ENCODE measurements at places on chromosomes 1 and 21.

- DNase-seq = peak; percentile 63
Observed at GRCh38 chr1:181134543-181135436, 46.3 kb downstream of the IER5 start.

DNA sequence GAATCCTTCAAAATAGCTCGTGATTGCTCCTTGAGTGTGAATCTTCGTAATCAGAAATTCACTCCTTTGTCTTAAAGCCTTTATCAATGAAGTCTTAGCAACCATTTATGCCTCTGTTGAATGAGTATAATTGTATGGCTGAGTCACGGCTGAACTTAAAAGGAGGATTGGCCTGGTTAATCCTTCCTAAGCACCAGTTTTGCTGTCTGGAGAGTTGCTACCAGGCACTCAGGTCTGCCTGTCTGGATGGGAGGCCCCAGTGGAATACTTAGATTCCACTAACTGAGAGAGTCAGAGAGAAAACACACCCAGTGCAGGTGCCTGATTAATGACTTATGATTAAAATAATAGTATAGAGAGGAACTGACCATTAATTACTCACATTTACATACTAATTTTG, 7.6 kb upstream of the HHAT start:
- no peak for DNase-seq

GRCh38 chr1:52852854-52853253, 10.3 kb downstream of the ZYG11A start:
- no peak for DNase-seq

- peak; percentile 58 for DNase-seq
Observed at GRCh38 chr1:168469690-168470089, 74.1 kb downstream of the XCL2 start.

GRCh38 chr1:198498881-198499280, 41.6 kb downstream of the ATP6V1G3 start:
- no peak for DNase-seq

- DNase-seq = no peak
Observed at GRCh38 chr1:243462929-243463697, 207.3 kb downstream of the SDCCAG8 start.

Data from activated naive CD8-positive, alpha-beta T cell treated with anti-CD3 and anti-CD28 coated beads, Interleukin-2, amount 50 U/mL, for 24 hours (primary cell).